Head of caudate nucleus (tissue), 42 donors: ENCODE measurements at places on chromosomes 4 and X.

GRCh38 chrX:118347131-118347530 is 1.2 kb downstream of the WDR44 start:
- DNase-seq, result no peak

GRCh38 chr4:15232366-15233263 is 195.2 kb upstream of the C1QTNF7 start:
- no peak for DNase-seq

- DNase-seq, result no peak
Measured at GRCh38 chr4:8769645-8770517, 101.8 kb downstream of the HMX1 start.

- no peak for DNase-seq
Measured at GRCh38 chrX:87374324-87374723, 143.3 kb upstream of the KLHL4 start.

DNA sequence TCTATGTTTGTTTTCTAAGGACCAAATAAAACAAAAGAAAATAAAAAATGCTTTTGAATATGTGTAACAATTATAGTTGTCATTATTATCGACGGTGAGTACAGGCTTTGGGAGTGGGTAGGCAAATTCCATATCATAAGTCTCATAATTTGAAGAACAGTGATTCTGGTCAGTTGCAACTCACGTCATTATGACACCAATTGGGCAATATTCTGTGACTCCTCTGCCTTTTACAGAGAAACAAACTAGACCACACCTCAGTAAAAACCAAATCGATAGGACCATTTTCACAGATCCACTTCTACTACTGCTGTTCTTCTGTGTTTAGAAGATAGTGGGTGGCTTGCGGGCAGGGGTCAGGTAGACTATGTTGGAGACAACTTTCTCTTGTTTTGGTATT is 250.1 kb downstream of the C4orf33 start:
- DNase-seq, result no peak

GRCh38 chrX:52262195-52262546 is 77.5 kb downstream of the MAGED4 start:
- DNase-seq, result no peak

GRCh38 chrX:120453985-120454384 is 15.1 kb downstream of the LAMP2 start:
- no peak for DNase-seq

DNA sequence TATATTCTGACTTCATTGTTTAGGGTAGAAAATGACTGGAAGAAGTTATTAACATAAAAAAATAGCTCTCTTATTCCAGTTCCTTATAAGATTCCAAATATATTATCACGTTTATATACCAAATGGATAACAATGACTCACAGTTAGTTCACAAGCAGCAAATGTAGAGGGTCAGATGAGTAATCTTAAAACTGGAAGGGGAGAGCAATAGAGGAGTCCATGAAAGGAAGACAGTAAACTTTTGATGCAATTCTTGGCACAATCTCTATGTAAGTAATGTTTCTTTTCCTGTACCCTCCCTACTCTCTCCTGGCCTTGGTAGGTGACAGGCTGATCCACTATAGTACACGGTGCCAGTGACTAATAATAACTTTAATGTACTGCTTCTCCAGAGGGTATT is 259.0 kb upstream of the TRPC5 start:
- DNase-seq, result no peak

DNA sequence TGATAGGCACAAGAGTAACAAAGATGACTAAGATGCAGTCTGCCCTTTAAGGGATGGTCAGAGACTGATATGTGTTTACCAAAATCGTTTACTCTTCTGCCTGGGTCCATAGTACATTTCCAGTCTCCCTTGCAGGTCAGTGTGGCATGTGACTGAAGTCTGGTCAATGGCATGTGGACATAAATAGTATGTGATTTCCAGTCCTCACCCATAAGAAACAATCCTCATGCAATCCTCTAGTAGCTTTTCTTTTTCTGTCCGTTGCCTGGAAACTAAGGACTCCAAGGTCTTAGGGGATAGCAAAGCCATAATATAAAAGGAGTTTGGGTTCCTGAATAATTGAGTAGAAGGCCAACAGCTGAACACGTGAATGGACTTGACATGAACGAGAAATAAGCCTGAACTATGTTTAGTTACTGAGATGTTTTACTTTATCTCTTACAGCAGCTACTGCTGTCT is 1.1 kb downstream of the SLC9B2 start:
- no peak for DNase-seq

- DNase-seq, result no peak
Measured at GRCh38 chr4:138688408-138689085, 327.0 kb upstream of the NOCT start.

- DNase-seq, result no peak
Measured at GRCh38 chr4:6824772-6825402, 42.4 kb downstream of the KIAA0232 start.

DNA sequence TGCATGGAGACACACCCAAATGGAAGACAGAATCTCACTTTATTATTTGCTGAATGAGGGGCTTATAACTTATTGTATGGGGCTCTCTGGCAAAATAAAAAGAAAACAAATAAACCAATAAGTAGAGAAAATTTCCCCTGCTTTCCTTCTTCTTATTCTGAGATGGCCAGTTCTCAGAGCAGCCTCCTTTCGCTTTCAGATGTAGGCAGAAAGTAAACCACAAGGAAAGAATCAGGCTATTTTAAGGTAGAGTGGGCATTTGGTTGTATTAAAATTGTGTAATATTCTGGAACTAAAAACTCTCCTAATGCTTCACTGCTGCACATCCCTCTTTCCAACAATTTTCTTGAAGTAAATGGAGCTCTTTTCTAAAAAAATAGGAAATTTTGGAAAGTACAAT is 241.8 kb downstream of the GALNTL6 start:
- DNase-seq, result no peak

DNA sequence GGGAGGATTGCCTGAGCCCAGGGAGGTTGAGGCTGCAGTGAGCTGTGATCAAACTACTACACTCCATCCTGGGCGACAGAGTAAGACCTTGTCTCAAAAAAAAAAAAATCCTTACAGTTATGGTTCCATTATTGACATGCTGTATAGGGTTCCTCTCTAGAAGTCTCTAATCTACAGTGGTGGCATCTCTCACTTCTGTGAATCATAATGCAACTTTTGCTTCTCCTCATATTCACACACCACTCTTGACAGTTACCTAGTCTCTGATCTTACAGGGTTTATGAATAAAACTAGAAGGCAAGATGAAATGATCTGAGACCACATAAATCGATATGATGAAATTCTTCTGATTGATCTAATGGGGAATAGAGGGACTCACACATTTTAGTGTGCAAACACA is 40.6 kb downstream of the DOCK11 start:
- no peak for DNase-seq

DNA sequence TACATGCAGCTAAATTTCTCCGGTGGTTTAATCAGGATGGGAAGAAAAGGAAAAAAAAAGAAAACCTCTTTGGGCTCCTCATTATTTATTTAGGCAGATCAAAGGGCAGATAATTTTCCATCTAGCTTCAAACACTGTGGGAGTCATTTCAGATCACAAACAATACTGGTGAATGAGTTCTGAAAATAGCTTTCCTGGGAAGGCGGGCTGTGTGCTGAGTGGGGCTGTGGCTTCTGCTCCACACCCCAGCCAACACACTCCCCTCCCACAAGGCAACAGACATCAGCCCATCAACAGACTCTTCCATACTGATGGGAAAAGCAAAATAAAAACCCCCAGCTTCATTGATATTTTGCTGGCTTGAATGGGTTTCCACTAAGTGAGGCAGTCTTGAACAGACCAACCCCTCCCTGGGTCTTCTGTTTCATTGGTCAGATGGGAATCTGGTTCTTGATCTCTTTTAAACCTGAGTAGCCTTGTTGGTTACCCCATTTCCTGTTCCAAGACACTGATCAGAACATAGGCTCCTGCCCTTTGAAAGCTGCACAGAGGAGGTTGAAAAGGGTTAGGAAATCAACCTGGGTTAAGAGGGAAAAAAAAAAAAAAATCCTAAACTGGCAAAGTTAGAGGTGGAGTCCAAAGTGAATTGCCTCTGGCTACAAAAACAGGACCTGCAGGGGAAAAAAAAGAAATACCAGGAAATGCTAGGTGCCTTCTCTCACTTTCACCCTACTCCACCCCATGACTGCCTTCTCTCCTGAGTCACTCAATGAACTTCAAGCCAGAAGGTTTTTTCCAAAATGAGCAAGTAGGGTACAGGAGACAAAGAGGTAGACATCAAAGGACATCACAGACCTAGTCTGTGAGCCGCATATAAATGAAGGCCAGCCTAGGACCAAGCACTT is 20.0 kb downstream of the AMOT start:
- no peak for DNase-seq

DNA sequence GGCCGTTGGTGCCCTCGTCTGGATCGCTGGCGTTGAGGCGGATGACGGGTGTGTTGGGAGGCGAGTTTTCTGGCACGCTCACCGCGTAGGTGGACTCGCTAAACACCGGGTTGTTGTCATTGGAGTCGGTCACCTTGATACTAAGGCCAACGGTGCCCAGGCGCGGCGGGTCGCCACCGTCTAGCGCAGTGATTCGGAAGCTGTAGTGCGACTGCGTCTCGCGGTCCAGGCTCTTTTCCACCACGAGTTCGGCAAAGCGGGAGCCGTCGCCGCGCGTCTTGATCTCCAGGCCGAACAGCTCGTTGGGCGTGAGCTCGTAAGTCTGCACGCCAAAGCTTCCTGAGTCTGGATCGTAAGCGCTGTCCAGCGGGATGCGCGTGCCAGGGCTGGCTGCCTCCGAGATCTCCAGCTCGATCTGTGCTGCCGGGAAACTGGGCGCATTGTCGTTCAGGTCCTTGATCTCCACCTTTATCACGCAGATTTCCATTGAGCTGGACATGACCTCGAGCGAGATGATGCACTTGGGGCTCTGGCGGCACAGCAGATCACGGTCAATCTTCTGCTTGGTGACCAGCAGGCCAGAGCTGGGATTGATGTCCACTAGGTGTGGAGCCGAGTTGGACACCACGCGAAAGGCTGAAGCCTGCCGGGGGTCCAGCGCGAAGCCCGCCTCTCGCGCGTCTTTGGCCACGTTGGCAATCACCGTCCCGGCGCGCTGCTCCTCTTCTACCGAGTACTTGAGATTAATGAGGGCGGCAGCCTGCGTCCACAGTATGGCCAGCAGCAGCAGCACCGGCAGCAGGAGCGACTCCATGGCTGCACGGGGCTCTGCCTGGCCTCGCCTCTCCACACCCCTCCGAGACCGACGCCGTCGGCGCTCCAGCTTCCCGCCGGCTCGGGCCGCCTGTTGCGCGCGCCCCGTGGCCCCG is 2.0 kb downstream of the PCDH19 start:
- no peak for DNase-seq

DNA sequence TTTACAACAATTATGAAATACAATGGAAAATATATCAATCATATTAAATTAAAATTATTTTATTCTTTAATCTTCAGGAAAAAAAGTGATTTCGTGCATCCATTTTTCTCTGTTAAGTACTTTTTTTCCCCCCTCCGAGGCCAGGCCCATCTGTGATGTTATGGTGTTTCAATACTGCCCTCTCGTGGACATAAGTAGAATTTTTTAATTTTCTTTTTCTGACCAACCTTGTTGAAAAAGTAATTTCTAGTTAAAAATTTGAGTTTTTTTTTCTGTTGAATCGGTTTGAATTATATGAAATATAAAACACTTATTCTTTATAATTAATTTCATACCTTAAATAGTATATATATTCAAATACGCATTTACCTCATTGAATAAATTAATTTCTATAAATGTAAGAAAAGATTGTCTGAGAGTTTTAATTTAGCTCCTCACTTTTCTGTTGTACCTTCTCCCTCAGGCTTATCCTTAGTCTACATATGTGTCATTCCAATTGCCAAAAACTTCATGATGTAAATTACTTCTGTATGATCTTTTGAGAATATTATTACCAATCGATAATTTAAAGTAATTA is 175.8 kb upstream of the TECRL start:
- DNase-seq, result no peak

DNA sequence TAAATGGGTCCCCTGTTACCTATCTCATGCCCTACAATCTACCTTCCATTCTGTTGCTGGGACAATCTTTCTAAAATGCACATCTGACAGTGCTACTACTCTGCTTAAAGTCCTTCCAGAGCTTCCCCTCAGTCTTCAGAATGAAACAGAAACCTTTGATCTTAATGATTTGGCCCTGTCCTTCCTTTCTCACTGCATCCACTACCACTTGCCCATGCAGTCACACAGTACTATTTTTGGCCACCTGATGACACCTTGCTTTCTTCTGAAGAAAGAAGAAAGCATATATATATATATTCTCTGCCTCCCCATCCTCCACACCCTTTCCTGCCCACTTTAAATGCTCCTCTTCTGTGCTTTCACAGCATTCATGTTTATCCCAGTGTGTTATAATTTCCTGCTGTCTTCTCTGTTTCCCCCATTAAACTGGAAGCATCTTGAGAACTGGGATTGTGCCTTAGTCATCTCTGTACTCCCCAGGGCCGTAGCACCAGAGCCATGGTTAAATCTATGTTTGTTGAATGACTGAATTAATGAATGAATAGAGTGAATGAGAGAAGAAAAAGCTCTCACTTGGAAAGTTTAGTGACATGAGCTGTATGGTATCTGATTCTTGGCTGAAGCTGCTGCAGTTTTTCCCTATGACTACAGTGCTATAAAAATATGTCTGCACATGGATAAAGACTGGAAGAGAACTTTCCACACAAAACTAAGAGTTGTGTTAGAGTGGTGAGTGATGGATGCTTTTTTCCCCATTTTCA is 56.2 kb downstream of the RTL9 start:
- DNase-seq, result no peak
